Right renal pelvis (tissue), 4 donors: ENCODE measurements at places on chromosomes 3 and 15. TPM values are rescaled to one million over a fixed set of nuclear protein-coding genes. Genes with fewer than 3 reads are reported as not detected.

P3H2 gene
- polyA plus RNA-seq, result 103 TPM

DNA sequence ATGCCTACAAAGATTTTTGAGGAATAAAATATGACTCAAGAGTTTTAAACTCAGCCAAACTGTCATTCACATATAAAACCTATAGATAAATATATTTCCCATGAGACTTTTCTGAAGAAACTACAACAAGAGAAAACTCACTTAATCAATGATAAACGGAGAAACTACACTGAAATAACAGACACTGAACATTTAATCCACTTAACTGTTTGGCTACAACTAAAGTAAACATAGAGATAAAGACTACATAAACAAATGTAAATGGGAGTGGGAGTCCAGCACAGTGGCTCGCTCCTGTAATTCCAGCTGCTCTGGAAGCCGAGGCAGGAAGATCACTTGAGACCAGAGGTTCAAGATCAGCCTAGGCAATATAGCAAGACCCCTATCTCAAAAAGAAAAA lies 79.2 kb downstream of the MEX3B start:
- DNase-seq, result no peak

DNA sequence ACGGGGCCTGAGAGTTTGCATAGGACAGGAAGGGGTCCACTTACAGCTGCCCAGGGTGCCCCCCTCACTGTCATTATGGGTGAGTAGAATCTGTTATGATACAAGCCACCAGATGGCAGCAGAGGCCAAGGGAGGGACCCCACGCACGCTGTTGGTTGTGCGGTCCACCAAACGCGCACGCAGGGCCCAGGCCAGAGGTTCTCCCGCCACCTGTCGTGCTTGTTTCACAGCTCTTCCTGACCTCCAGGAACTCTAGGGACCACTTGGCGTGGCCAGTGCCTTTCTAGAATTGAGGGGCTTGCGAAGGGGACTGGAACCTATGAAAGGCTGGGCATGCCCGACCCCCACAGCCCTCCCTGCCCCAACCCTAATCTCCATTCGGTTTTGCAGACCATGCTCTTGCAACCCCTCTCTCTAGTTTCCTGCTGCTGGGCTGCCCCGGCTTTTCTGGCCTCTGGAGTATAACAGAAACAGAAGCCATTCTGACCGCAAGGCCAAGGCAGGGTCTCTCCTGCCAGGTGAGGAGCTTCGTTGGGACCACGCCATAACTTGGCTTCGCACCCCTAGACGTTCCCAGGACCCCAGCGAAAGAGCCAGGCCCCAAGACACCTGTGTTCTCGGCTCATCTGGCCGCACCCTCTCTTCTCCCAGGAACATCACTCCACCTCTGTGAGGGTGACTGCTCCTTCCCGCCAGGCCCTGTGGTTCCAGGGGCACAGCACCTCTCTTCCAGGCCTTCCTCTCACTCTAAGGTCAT lies 46.0 kb downstream of the ALDH1L1 start:
- DNase-seq, result peak; percentile 51

DNA sequence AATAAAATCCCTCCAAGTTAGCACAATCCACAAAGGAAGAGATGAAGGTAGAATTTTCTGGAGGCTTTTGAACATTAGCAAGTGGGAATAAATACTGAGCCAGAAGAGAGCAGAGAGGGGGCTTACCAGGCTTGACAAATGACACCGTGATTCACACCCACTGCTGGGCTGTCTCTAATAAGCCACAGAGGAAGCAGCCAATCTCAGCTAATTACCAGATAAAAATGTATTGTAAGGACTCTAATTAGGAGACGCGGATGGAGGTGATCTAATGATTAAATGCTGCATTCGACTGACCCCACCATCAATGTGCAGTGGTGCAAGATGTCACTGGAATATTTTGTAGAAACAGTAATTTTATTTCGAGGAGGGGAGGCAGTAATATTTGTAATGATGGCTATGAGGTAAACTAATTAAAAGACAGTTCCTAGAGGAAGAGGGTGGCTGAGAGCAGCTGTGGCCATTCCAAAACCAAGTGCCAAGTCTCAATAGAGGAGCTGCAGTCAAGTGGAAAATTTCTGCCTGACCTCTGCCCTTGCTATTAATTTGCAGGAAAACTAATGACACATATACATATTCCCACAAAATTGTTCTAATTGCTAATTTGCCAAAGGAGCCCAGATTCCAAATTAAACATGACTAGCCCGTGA lies 602.2 kb downstream of the FOXP1 start:
- no peak for DNase-seq

HYAL1 gene
- polyA plus RNA-seq, result 8.0 TPM

WDR73 gene
- polyA plus RNA-seq, result 36.8 TPM

DNA sequence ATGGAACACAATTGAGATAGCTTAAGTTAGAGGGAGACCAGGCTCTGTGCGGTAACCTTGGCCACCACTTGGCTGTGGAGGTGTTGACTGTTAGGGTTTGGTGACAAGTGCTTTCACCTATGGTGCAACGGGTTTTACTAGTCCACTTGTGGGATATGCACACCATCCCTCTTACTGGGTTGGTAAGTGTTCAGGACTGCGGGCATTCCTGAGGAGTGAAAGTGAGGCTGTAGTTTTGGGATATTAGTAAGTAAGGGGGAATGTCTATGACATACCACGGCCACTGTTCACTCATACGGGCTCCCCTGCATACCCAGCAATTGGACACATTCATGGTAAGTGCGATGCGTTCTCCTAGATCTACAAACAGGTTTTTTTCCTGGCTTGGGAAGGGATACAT lies 8.0 kb upstream of the RAD54L2 start:
- no peak for DNase-seq

- DNase-seq, result no peak
These were observed 47.5 kb upstream of the EIF3J start for GRCh38 chr15:44489464-44489863.

TGFBR2 gene
- polyA plus RNA-seq, result 121 TPM

DNA sequence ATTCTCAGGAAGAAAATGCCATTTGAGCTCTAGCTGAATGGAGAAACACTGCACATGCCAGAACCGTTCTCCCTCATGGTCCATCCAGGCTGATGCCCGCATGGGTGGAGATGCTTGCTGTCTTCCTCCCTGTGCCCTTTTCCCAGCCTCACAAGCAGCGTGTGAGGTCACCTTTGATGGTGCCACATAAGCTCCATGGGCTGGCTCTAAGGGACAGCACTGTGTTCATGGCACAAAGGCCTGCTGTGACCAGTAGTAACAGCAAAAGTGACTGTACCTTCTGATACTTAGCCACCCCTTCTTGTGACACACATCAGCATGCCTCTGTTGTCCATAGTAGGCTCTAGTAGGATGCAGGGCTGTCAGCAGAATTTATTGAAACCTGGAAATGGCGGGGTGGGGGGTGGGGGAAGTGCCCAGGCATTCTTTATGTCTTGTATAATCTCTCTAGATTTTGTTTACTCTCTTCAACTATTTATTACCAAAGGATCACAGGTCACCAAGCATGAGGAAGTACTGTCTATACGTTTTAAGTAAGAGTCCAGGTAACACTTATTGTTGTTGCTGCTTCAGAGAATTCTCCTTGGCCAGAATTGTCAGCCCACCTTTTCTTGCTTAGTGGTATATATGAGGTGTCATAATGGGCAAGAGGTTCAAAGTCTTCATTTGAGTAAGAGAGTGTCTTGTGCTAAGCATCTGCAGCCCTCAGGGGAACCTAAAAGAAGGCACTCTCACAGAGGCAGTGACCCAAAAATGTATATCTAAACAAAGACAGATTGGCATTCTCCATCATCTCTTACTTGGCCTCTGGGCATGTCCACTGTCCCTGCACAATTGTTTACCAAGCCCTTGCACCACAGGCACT lies 56.5 kb downstream of the RAB7A start:
- DNase-seq, result no peak

- no peak for DNase-seq
These were observed 780.9 kb upstream of the LMCD1 start for GRCh38 chr3:7720649-7721297.

GRCh38 chr3:189237526-189237925 lies 65.8 kb downstream of the TPRG1 start:
- no peak for DNase-seq

DUOXA2 gene
- not detected for polyA plus RNA-seq

DNA sequence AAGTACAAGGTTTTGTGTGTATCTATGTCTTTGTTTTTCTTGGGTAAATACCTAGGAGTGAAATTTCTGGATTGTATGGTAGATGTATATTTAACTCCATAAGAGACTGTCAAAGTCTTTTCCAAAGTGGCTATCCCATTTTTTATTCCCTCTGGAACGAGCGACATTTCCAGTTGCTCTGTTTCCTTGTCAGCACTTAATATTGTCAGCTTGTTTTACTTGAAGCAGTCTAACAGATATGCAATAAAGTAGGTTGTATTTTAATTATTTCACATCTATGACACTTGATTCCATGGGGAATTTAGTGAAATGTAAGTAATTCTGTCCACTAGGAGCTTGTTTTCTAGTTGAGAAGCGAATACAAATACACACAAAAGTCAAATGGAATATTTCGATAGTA lies 18.5 kb upstream of the BNIP2 start:
- no peak for DNase-seq

DNA sequence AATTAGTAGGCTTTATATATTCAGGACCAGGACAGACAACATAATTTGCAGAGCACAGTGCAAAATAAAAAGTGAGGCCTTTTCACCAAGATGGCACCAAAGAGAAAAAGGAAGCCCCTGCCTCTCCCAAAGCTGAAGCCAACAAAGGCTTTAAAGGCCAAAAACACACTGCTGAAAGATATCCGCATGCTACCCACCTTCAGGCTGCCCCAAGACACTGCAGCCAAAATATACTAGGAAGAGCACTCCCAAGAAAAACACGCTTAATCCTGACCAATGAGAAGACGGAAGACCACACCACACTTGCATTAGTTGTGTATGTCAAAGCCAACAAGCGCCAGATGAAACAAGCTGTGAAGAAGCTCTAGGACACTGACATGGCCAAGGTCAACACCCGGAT lies 38.0 kb downstream of the PIK3CB start:
- no peak for DNase-seq

- DNase-seq, result no peak
These were observed 299.8 kb downstream of the CNTN3 start for GRCh38 chr3:74314696-74315095.

SLC6A1 gene
- polyA plus RNA-seq, result 1.2 TPM

DNA sequence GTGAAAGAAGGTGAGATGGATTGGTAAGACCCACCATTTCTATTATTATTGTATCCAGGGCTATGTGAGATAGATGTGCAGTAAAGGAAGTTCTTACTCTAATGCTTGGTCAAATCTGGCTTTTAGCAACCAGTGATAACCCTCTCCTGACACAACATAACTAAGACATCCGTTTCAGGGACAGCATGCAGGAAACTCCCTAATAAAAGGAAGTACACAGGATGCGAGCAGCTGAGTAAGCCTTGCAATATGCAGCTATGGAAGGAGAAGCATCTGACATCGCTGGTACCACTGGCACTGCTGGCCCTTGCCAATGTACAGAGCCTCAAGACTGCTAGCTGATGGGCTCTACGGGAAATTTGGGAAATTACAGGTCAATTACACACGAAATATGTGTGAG lies 662.3 kb downstream of the NR2F2 start:
- no peak for DNase-seq

XCR1 gene
- polyA plus RNA-seq, result 0.06 TPM

- DNase-seq, result no peak
These were observed 25.3 kb upstream of the SI start for GRCh38 chr3:165103616-165104015.

DNA sequence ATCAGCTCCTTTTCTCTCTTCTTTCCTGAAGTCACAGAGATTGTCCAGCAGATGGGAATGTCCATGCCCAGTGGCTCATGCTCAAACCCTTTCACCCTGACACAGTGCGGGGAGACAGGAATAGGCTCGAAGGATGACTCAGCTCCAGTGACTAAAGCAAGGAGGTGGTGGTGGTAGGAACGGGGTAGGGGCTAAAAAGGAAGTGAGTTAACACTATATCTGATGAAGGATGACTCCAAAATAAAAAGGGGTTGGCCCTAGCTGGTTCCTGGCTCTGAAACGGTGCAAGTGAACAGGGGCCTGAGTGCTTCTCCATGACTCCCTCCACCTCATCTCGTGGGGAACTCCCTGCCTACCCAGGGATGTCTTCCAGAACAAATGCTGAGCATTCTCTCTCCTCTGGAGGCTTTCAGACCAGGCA lies 167.4 kb upstream of the LPP start:
- no peak for DNase-seq

PAQR9 gene
- polyA plus RNA-seq, result 0.49 TPM

DNA sequence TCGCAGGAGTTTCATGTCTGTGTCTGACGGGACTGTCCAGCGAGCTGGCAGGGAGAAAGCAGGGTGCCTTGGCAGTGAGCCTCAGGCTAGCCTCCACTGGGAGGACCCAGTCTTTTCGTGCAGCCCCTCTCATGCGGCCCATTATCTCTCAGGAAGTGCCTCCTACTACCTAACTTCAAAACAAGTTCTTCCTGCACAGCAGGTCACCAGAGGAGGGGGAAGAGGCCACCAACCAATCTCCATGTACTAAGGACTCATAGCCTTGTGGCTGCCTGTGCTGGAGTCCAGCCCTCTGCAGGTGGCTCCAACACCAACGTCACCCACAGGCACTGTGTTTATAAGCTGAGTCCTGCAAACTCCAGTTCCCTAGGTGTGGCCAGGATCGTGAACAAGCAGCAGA lies 4.8 kb downstream of the VIPR1 start:
- no peak for DNase-seq

GRCh38 chr3:156630081-156630772 lies 44.2 kb upstream of the TIPARP start:
- DNase-seq, result no peak

- no peak for DNase-seq
These were observed 152.4 kb downstream of the EBLN2 start for GRCh38 chr3:73213896-73214295.

DNA sequence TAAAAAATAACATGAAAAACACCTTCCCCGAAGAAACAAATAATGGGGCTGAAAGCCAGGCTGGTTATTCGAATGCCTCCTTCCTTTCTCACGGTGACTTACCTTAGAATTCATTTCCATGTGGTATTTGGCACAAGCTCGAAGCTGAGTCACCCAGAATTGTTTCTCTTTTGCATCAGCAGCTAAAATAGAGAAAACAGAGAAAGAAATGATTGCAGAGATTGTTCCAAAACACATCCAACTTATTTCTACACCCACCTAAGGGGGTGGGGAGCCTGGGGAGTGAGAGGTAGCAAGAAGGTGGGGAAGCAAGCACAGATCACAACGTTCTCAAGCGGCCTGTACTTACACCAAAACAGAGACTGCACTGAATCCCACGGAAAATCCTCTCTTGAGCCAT lies 104.7 kb downstream of the OSBPL10 start:
- no peak for DNase-seq

DNA sequence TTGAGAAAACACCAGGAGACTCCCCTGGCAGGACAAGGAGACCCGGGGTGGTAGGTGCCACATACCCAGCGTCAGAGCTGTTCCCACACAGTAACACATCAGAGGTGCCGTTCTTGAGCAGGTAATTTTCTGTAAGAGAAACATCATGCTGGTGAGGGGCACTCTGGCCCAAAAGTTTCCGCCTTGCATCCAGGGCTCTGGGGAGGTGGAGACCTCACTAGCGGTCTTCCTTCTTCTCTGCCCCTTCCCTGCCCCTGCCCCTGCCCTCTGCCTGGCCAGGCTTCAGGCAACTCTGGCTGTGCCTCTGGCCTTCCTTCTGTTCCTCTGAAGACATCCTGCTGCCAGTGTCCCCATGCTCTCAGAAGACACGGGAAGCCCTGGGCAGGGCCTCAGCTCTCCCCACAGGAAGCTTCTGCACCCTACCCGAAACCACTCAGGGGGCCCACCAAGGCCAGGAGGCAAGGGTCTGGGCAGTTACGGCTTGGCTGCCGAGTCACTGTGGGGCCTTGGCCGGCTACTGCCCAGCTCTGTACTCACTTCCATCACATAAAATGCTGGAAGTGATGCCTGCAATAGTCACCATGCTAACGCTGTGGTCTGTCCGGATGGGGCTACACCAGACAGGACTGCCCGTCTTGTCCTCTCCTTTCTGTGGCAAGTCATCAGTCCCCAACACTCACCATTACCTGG lies 41.3 kb downstream of the SCN5A start:
- no peak for DNase-seq
